Activated CD4-positive, alpha-beta T cell treated with anti-CD3 and anti-CD28 coated beads, Interleukin-2, amount 10 ng/mL, durations not matched to agents 24 days and 14 days (primary cell): ENCODE measurements at places on chromosomes 7 and 10.

DNA sequence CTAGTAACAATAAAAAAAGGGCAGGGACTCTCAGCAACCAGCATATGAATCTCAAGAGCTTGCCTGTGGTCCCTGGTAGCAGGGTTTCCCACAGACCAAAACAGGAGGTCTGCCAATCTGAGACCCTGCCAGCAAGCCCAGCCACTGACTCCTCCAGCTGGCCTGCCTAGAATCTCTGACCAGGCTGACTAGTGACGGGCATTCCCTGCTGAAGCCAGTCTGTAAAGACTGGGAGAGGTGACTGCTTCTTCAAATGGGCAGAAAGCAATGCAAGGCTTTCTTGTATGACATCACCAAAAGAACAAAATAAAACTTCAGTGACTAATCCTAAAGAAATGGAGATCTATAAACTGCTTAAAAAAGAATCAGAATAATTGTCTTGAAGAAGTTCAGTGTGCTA lies 249.4 kb downstream of the TCF7L2 start:
- no peak overlapping the region for H3K4me3 ChIP-seq
- no peaks in the 10 kb centered on the region for H3K36me3 ChIP-seq

- no peak for DNase-seq
- H3K4me1 ChIP-seq: peaks cover 2% of the 10 kb centered on the region
- H3K36me3 ChIP-seq: no peaks in the 10 kb centered on the region
- H3K27me3 ChIP-seq: peaks cover 6% of the 10 kb centered on the region
- H3K4me3 ChIP-seq: peak overlapping the region; percentile 63
Observed at GRCh38 chr7:73432676-73433075, 902 bp upstream of the FZD9 start.

- peak overlapping the region; percentile 87 for H3K4me3 ChIP-seq
- H3K36me3 ChIP-seq: peaks cover 15% of the 10 kb centered on the region
- H3K27me3 ChIP-seq: no peaks in the 10 kb centered on the region
- peak overlapping the region; percentile 97 for H3K27ac ChIP-seq
- H3K4me1 ChIP-seq: peaks cover 25% of the 10 kb centered on the region
- no peak for DNase-seq
Observed at GRCh38 chr7:74093671-74094223, 10.1 kb downstream of the LIMK1 start.

DNA sequence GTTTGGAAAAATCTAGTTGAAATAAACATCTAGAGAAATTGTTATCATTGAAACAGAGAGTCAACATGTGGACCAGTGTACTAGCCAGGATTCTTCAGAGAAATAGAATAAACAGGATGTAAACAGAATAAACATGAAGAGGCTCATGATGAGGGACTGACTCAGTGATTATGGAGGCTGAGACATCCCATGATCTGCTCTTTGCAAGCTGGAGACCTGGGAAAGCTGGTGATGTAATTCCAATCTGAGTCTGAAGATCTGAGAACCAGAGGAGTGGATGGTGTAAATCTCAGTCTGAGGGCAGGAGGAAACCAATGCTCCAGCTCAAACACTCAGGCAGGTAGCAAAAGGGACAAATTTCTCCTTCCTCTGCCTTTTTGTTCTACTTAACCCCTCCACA lies 62.9 kb upstream of the FAM180A start:
- H3K36me3 ChIP-seq: no peaks in the 10 kb centered on the region
- H3K27me3 ChIP-seq: peaks cover 4% of the 10 kb centered on the region
- no peak for DNase-seq
- H3K27ac ChIP-seq: no peak overlapping the region

GRCh38 chr7:155164316-155164715 lies 94.2 kb downstream of the HTR5A start:
- no peaks in the 10 kb centered on the region for H3K36me3 ChIP-seq
- H3K4me3 ChIP-seq: no peak overlapping the region
- DNase-seq: peak; percentile 41
- no peak overlapping the region for H3K27ac ChIP-seq
- peaks cover 22% of the 10 kb centered on the region for H3K27me3 ChIP-seq

GRCh38 chr7:10790910-10791309 lies 182.8 kb upstream of the PHF14 start:
- H3K4me1 ChIP-seq: no peaks in the 10 kb centered on the region
- H3K36me3 ChIP-seq: no peaks in the 10 kb centered on the region
- H3K27me3 ChIP-seq: peaks cover 2% of the 10 kb centered on the region
- DNase-seq: no peak
- H3K4me3 ChIP-seq: no peak overlapping the region
- no peak overlapping the region for H3K27ac ChIP-seq

- no peak for DNase-seq
- no peak overlapping the region for H3K4me3 ChIP-seq
- no peaks in the 10 kb centered on the region for H3K27me3 ChIP-seq
Observed at GRCh38 chr7:155352753-155353115, 55.1 kb downstream of the INSIG1 start.

GRCh38 chr10:17423632-17424186 lies 30.7 kb downstream of the ST8SIA6 start:
- peaks cover 49% of the 10 kb centered on the region for H3K4me1 ChIP-seq
- no peak overlapping the region for H3K27ac ChIP-seq
- H3K27me3 ChIP-seq: peaks cover 4% of the 10 kb centered on the region
- H3K4me3 ChIP-seq: no peak overlapping the region
- H3K36me3 ChIP-seq: no peaks in the 10 kb centered on the region
- no peak for DNase-seq

DNA sequence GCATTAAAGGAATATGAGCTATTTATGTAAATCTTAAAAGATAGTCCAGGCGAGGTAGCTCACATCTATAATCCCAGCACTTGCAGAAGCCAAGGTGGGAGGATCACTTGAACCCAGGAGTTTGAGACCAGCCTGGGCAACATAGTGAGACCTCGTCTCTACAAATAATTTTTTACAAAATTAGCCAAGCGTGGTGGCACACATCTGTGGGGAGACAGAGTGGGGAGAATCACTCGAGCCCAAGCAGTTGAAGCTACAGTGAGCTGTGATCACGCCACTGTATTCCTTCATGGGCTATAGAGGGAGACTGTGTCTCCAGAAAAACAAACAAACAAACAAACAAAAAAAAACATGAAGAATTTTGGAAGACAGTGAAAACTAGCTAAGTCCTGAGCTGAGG lies 28.4 kb downstream of the HERC4 start:
- no peak for DNase-seq
- H3K4me3 ChIP-seq: no peak overlapping the region
- H3K27ac ChIP-seq: no peak overlapping the region

- H3K27ac ChIP-seq: no peak overlapping the region
- H3K36me3 ChIP-seq: no peaks in the 10 kb centered on the region
- no peak for DNase-seq
- H3K4me1 ChIP-seq: no peaks in the 10 kb centered on the region
- no peak overlapping the region for H3K4me3 ChIP-seq
- no peaks in the 10 kb centered on the region for H3K27me3 ChIP-seq
Observed at GRCh38 chr7:148159331-148159730, 431.2 kb upstream of the C7orf33 start.

- no peaks in the 10 kb centered on the region for H3K27me3 ChIP-seq
- H3K27ac ChIP-seq: no peak overlapping the region
- no peaks in the 10 kb centered on the region for H3K36me3 ChIP-seq
Observed at GRCh38 chr7:136956232-136956631, 87.8 kb downstream of the CHRM2 start.

GRCh38 chr7:96663871-96664445 lies 45.7 kb downstream of the SEM1 start:
- H3K27me3 ChIP-seq: no peaks in the 10 kb centered on the region
- H3K36me3 ChIP-seq: no peaks in the 10 kb centered on the region
- peaks cover 9% of the 10 kb centered on the region for H3K4me1 ChIP-seq
- no peak overlapping the region for H3K4me3 ChIP-seq

GRCh38 chr10:84348860-84349259 lies 20.5 kb downstream of the CCSER2 start:
- peaks cover 36% of the 10 kb centered on the region for H3K4me1 ChIP-seq
- H3K27me3 ChIP-seq: no peaks in the 10 kb centered on the region

GRCh38 chr10:73244866-73245477 lies 2.1 kb downstream of the DNAJC9 start:
- peaks cover 48% of the 10 kb centered on the region for H3K4me1 ChIP-seq
- peak overlapping the region; percentile 98 for H3K4me3 ChIP-seq
- H3K27ac ChIP-seq: no peak overlapping the region
- peaks cover 81% of the 10 kb centered on the region for H3K36me3 ChIP-seq
- no peak for DNase-seq

- H3K4me1 ChIP-seq: no peaks in the 10 kb centered on the region
- H3K4me3 ChIP-seq: no peak overlapping the region
- no peaks in the 10 kb centered on the region for H3K36me3 ChIP-seq
- H3K27ac ChIP-seq: no peak overlapping the region
Observed at GRCh38 chr7:46454816-46455215, 533.7 kb upstream of the IGFBP3 start.

GRCh38 chr10:68135362-68135761 lies 26.1 kb downstream of the MYPN start:
- H3K36me3 ChIP-seq: no peaks in the 10 kb centered on the region
- no peak overlapping the region for H3K27ac ChIP-seq
- peaks cover 25% of the 10 kb centered on the region for H3K27me3 ChIP-seq
- H3K4me3 ChIP-seq: no peak overlapping the region
- no peak for DNase-seq

DNA sequence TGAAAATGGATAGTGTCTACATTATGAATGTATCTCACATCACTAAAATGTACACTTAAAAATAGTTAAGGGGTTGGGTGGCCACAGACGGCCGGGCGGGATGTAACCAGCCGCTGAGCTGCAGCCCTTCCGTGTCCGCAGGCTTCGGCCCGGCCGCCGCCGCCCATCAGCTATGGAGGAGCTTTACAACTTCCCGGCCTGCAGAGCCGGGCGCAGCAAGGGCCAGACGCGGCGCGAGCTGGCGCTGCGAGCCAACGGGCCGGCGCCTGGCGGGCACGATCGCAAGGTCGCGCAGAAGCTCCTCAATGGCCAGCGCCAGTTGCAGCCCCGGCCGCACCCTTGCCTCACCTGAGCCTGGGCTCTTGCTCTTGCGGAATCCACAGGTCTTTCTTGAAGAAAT lies 69.1 kb downstream of the KMT2C start:
- no peak for DNase-seq
- H3K4me1 ChIP-seq: peaks cover 22% of the 10 kb centered on the region
- no peak overlapping the region for H3K4me3 ChIP-seq
- peaks cover 10% of the 10 kb centered on the region for H3K36me3 ChIP-seq
- no peaks in the 10 kb centered on the region for H3K27me3 ChIP-seq

DNA sequence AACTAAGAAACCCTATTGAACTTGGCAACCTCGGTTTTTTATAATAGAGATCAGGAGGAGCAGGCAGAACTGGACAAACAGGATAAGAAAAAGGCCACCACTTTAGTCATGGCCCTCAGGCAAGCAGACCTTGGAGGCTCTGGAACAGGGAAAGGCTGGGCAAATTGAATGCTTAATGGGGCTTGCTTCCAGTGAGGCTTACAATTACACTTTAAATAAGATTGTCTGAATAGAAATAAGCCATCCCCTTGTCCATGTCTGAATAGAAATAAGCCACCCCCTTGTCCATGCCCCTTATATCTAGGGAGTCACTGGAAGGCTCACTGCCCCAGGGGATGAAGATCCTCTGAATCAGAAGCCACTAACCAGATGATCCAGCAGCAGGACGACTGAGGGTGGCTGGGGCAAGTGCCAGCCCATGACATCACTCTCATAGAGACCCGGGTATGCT lies 40.6 kb downstream of the AKR1B15 start:
- H3K27ac ChIP-seq: no peak overlapping the region
- H3K27me3 ChIP-seq: no peaks in the 10 kb centered on the region
- H3K36me3 ChIP-seq: no peaks in the 10 kb centered on the region
- no peaks in the 10 kb centered on the region for H3K4me1 ChIP-seq
- no peak for DNase-seq

GRCh38 chr10:109029870-109030269 lies 893.4 kb downstream of the XPNPEP1 start:
- no peaks in the 10 kb centered on the region for H3K36me3 ChIP-seq
- H3K4me3 ChIP-seq: no peak overlapping the region
- no peaks in the 10 kb centered on the region for H3K27me3 ChIP-seq
- no peak for DNase-seq
- no peaks in the 10 kb centered on the region for H3K4me1 ChIP-seq
- no peak overlapping the region for H3K27ac ChIP-seq
